ENCODE measurements at places on chromosomes 13 and 19.

GRCh38 chr13:50401721-50402465 is 386.6 kb downstream of the KCNRG start:
- no peak for DNase-seq

GRCh38 chr13:106573868-106574267 is 5.9 kb upstream of the ARGLU1 start:
- DNase-seq = no peak

DNA sequence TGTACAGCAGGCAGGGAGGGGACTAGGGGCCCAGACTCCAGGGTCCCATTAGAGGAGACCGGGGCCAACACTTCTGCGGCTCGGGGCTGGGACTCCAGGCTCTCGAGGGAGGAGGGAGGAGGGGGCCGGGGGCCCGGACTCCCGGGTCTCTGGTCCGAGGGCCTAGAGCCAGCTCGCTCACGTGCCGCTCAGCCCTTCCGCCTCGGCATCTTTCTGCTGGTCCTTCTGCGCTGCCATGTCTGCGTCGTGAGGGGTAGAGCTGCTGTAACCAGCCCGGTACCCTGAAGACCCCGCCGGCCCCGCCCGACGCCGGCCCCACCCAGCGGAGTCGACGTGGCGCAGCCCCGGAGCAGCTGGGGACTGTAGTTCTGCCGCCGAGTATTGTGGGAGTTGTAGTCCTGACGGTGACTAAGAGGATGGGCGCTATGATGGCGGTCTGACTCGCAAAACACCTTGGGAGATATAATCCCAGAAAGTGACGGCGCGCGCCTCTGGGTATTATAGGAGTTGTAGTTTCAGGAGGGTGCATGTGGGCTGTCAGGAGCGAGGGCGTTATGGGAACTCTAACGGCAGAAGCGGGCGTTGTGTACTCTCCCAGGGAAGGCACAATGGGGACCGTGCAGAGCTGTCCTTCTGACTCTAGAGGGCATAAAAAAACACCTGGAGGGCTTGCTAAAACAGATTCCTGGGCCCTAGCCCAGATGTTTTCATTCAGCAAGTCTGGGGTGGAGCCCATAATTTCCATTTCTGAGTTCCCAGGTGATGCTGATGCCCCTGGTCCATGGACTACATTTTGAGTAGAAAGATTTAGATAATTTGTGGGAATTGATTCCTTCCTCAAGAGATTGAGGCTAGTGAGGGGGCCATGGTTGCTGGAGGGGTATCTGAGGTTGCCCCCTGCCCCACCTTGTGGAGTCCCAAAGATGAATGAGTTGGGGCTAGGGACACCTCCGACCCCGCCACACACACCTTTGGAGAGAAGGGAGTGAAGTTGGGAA is at the start of gene RABAC1:
Gene RABAC1 (minus strand): TSS at position 266 of the 998 bp plus-strand sequence. CDS start 29 bp downstream, at position 237.
- peak; percentile 72 for DNase-seq

DNA sequence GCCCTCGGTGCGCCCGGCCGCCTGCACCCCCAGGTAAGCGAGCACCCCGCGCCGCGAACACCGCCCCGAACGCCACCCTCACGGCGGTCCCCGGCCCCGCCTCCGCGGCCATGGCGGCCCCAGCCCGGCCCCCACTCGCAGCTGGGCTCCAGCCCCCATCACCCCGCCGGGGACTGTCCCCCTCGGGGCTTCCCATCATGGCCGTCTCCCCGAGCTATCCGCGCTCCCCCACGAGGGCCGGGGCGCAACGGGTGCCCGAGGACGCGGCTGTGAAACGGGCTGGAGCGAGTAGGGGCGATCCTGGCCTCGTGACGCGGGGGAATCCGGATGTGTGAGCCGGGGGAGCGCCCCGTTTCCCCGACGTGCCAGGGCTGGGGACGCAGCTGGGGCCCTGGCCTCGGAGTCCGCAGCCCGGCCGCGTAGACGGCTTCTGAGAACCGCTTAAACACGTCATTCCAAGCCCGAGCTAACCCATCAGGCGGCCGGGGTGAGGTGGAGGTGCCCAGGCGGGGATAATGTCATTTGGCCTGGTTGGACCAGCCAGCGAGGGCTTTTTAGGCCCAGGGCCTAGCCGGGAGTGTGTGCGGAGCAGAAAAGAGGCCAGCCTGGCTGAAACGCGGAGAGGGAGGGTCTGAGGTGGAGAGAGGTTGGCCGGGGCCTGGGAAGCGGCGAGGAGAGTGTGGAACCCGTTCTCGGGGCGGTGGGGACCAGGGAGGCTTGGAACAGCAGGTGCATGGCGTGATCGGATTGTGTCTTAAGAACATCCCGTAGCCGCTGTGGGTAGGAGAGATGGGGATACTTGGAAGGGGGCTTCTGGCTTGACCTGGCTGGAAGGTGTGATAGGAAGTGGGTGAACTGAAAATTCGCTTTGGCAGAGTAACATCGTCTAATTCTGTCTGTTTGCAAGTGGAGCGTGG is 550 bp downstream of the CERS4 start:
- peak; percentile 61 for DNase-seq

- DNase-seq = no peak
Measured at GRCh38 chr19:4370418-4371041, 27.2 kb downstream of the MPND start.

DNA sequence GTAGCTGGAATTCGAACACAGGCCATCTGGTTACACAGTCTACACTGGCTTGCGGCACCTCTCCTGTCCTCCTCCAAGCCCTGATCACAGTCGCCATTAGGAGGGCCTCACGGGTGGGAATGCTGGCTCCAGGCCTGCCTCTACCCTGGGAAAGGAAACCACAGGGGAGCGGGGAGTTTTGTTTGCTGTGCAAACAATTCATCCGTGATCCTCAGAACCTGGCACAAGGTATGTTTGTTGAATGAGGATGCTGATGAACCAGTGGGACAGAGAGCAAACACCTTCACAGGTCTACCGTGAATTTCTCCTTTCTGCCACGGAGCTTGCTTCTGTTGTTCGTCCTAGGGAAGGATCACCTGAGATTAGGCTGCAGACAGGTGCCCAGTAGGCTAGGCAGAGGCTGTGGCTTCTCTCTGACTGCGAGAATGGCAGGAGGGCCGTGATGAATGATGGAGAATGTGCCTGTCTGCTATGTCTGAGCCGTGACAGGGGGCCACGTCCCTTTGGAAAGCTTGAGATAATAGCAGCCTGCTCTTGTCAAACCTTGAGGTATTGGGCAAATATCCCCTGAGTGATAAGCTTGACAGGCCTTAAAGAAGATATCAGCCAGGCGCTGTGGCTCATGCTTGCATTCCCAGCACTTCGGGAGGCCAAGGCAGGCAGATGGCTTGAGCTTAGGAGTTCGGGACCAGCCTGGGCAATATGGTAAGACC is 36.7 kb downstream of the PIN1 start:
- DNase-seq = no peak

GRCh38 chr19:41641879-41642485 is 15.1 kb upstream of the CEACAM4 start:
- DNase-seq = peak; percentile 12

DNA sequence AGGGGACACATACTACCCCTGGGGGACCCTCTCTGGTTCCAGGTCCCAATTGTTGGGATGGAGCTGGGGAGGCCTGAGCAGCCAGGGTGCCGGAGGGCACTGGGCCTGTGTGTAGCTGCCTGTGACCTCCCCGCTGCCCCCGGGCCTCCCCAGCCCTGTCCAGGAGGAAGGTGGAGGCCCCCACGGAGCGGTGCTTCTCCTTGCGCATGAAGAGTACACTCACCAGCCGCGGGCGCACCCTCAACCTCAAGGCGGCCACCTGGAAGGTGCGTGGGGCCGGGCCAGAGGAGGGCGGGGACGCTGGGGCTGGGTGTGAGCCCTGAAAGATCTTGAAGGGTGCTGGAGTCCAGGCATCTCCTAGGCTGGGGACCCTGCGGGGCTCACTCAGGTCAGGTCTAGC is 11.7 kb downstream of the HIF3A start:
- no peak for DNase-seq

DNA sequence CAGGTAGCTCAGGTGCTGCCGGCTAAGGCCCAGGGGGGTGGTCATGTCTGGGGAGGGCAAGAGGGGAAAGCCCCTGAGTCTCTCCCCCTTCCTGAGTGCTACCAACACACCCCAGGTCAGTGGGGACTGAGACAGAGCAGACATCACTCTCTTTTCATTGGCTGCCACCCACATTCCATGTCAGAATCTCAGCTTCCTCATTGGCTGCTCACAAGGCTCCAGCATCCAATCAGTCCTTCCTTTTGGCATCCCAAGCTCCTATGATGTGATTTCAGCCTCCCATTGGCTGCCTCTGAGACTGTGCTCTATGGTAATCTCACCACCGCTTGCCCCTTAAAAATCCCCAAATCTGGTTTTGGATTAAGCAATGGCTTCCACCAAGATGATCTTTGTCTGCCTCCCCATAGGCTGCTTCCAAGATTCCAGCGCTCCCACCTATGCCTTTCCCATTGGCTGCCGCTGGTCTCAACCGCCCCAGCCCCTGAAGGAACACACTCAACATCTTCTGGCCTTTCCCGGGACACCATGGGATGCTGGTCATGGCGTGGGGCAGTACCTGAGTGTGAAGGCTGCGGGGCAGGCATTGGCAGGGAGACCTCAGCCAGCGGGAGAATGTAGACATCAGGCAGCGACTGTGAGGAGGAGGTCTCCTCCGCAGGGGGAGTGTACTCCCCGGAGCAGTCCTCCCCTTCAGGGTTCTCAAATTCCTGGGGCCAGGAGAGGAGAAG is 2.0 kb downstream of the LMTK3 start:
- no peak for DNase-seq

DNA sequence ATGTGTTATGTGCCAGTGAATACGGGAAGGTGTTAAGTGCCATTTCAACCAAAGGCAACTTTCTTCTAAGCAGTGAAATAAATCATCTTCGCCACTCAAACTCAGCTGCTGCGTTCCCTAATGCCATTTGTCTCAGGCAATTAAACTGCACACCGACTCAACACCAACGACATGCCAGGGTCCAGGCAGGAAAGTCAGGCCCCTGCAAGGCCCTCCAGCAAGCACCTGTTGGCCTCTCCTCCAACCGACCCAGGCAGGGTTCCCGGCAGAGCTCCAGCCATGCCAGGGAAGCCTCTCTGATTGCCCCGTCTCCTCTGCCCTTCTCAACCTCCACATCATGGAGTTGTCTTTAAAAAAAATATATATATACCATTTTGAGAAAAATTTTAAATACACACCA is 21.8 kb downstream of the SAFB2 start:
- no peak for DNase-seq

DNA sequence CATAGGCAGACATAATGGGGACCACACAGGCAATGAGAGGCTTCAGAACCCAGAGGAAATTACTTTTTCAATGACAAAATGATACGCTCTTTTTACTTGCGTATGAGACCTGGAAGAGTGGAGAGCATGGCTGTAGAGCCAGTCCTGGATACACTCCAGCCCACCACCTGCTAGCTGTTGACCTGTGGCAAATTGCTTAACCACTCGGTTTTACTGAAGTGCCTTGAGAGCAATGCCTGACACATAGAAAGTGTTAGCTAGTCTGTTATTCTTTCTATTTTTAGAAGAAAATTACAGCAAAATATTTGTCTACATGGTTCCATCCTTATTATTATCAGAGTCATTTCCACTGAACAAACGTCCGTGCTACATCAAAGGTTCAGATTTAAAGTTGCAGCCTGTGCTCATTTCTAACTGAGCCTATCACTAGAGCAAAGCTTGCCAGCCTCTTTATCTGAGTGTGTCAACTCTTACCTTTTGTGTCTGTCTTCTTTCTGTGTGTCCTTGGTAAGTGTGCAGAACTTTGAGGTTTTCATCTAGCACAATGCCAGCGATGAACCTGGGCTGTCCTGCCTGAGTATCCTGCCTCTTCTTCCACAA is 9.6 kb upstream of the GPR183 start:
- DNase-seq = no peak

DNA sequence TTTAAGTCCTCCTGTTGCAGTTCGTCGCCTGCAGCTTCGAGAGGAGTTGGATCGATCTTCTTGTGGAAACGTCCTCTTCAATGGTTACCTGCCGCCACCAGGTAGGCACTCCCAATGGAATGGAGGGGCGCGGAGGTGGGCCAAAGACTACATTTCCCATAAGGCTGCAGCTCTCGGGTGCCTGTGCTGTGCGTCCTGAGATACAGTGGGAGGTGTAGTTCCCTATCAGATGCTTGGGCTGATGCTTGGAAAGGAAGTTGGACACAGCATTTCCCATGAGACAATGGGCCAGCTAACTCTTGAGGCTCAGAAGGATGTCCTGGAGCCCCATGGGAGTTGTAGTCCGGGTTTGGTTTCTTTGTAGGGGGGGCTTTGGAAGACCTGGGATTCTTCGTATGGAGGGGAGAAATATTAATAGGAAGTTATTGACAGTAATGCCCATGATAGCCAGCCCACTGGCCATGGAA is 1.8 kb downstream of the SHKBP1 start:
- DNase-seq = no peak

GRCh38 chr19:46944123-46944748 is 75.4 kb upstream of the NPAS1 start:
- no peak for DNase-seq

DNA sequence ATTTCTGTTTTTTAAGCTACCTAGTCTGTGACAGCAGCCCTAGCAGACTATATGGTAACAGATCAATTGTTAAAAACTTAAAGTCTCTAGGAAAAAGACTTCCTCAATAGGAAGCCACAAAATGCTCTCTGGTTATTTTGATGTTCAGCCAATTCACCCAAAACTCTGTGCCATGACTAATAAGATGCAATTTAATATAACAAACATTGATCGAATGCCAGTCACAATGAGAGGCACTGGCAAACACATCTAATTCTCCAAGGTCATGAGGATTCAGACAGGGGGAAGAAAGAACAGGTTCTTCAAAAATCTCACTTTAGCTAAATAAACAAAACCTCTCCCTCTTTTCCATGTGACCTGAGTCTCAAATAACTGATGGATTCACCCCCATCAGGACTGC is 107.5 kb downstream of the SUCLA2 start:
- no peak for DNase-seq

GRCh38 chr19:3281026-3281425 is 56.6 kb downstream of the CELF5 start:
- DNase-seq = no peak

- no peak for DNase-seq
Measured at GRCh38 chr13:44715287-44716230, 139.4 kb upstream of the TSC22D1 start.

DNA sequence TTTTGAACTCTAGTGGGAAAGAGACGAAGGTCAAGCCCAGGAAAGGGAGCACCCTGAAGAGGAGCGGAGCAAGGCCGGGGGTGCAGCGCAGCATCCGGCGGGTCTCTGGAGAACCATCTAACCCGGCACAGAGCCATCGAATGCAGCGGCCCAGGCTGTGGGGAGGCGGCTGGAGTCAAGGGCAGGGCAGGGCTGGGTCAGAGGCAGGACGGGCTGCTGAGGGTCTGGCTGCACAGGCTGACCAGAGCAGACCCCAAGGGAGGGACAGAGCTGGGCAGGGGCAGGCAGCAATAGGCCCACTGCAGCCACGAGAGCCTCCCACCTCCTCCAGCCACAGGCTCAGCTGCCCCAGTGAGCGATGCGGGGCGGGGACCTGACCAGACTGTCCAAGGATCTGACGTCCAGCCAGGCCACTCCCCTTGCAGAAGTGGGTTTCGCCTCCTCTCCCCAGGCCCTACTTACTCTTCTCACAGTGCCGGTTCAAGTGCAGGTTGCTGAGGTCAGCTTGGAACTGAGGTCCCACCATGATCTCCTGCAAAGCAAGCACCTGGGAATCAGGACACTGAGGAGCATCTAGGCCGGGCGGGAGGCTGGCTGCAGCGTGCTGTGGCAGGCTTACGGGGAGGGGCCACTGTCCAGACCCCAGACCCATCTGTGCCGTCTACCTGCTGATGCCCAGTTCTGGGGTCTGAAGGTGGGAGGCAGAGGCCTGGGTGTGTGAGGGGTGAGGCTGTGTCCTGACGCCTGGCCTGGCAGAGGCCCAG is 19.2 kb downstream of the MIER2 start:
- DNase-seq = no peak
